ENCODE measurements at places on chromosomes 12 and 14.
A peak's percentile ranks its signal among the peaks of the same experiment; 100 is the strongest.

DNA sequence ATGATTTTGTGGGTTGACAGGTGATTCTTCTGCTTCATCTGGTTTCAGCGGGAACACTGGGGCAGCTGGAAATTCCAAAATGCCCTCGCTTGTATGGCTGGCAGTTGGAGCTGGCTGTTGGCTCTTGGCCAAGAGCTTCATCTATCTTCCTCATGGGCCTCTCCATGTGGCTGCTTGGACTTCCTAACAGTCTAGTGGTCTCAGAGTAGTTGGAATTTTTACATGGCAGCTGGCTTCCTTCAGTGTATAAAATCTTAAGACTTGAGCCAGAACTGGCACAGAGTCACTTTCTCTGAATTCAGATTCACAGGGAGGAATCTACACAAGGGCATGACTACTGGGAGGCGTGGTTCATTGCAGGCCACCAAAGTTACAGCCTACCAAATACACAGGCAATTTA, 204.9 kb upstream of the RMST start:
- DNase-seq: no peak

GRCh38 chr12:25372002-25372401, 121.3 kb upstream of the KRAS start:
- no peak for DNase-seq

DNA sequence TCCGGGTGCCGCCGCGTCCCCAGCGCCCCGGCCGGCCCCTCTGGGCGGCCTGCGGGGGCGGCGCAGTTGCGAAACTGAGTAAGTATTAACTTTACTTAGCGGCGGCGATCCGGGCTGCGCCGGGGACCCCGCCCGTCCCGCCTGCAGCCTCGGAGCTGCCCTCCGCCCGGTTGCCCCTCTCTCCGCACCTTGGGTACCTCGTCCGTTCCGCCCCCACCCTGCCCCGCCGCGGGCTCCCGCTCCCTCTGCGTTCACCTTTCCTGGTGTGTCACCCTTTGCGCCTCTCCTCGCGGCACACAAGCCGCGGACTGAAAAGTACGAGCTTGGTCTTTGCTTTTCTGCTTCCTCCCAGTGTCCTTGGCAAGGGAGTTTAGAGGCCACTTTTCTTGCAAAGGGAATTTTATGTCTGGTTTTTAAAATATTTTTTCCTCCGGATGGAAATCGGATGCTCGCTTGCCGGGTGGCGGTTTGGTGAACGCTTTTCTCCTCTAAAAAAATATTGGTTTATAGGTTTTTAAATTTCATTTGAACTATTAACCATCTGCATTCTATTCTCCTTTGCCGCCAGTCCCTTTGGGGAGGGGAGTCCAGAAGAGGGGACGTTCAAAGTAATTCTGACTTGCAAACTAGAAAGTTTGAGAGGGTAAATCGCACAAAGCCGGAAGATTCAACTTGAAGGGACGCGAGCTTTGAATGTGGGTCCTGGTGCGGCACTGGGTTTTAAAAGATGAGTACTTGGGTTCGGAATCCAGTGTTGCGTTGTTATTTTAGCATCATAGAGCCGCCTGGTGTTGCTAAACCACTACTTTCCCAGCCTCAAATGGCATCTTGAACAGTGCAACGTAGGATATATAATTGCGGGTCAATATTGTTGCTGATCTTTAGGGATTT, 834 bp downstream of the RASSF8 start:
- DNase-seq: peak; percentile 39

DNA sequence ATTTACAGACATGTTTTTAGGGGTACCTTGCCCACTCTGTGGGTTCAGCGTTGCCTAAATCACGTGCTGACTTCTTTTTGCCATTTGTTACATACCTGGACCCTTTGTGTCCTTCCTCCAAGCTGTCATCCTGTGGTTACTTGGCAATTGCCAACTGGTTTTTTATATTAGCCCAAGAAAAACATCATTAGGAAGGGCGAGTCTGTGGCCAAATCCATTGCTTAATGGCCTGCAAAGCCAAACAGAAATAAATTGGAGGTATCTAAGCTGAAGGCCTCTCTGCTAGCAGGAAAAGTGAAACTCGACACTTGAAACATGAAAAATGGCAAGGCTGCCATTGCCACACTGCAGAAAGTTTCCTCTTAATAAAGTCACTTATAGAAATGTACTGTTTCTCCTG, 190.4 kb downstream of the NUAK1 start:
- no peak for DNase-seq

- no peak for DNase-seq
Observed at GRCh38 chr14:69664865-69665526, 53.6 kb downstream of the SUSD6 start.

All from HTR-8/SVneo (cell line).